Retina (tissue), 1 donor: ENCODE measurements at places on chromosomes 5 and 9.

- no peak for DNase-seq
These were observed 51.8 kb upstream of the ZBTB43 start for GRCh38 chr9:126752881-126753670.

- peak; percentile 70 for DNase-seq
These were observed 617.8 kb downstream of the PDE4D start for GRCh38 chr5:59275510-59276324.

- DNase-seq: no peak
These were observed 203.0 kb upstream of the TUT7 start for GRCh38 chr9:86557063-86557766.

DNA sequence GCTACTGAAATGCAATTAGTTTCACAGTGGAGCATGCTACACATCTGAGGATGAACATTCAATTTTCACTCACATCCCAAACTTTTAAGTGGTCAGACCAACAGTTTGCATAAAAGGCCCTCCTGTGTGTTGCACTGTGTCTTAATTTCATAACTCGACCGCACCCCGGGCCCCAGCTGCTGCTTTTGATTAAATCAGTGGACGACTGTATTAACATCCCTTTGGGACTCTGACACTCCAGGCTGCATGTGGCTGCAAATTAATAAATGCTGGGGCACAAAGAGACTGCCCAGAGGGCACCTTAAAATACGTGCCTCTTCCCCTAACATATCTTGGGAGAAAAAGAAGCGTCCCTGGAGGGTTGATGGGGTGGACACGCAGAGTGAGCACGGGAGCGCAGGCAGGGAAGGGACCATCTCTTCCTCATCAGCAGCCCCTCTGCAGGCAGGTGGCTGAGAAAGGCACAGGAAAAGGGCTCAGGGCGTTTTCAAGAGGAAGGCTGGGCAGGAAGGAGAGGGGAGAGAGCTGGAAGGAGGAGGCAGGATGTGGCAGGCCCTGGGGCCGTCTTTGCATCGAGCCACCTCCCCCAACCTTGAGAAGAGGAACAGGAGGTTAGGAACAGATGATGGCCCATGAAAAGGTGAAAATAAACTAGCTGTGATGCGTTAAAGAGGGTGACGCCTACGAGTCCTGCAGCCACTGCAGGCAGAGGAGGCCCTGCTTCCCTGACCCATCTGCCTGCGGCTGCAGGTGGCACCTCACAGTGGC lies 18.6 kb downstream of the MED10 start:
- DNase-seq: no peak

DNA sequence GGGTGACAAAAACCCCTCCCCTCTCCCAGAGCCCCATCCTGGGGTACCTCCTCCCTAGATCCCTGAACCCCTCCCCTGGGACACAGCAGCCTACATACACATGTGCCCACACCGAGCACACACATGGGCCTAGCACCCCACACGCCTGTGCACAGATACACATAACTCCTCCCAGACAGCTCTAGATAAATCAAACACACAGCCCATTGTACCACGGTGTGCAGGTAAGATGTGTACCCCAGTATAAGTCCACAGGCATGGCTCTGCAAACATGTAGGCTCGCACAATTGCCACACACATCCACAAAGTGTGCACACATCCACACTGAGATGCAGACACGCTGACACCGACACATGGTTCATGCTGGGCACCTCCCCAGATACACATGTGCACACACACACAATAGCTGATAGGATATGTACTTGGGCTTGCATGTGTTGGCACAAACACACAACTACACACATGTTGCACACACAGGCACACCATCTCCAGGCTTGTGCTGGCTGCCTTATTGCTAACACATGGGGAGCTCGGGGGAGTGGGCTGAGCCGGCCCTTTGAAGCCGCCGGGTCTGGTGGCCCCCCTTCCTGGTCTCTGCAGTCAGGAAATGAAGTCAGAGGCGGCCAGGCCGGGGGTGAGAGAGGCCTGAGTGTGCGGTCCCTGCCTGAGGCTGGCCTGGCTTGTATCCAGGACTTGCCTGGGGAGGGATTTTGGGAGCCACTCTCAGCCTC lies 30.2 kb downstream of the GOLGA2 start:
- peak; percentile 17 for DNase-seq

DNA sequence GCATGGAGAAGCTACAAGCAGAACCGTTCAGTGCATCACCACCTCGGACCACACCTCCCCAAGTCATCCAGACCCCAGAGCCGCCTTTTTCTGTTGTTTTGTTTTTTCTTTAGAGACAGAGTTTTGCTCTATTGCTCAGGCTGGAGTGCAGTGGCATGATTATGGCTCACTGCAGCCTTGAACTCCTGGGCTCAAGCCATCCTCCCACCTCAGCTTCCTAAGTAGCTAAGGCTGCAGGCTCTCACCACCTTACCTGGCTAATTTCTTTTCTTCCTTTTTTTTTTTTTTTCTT lies 13.5 kb upstream of the SFXN1 start:
- no peak for DNase-seq

DNA sequence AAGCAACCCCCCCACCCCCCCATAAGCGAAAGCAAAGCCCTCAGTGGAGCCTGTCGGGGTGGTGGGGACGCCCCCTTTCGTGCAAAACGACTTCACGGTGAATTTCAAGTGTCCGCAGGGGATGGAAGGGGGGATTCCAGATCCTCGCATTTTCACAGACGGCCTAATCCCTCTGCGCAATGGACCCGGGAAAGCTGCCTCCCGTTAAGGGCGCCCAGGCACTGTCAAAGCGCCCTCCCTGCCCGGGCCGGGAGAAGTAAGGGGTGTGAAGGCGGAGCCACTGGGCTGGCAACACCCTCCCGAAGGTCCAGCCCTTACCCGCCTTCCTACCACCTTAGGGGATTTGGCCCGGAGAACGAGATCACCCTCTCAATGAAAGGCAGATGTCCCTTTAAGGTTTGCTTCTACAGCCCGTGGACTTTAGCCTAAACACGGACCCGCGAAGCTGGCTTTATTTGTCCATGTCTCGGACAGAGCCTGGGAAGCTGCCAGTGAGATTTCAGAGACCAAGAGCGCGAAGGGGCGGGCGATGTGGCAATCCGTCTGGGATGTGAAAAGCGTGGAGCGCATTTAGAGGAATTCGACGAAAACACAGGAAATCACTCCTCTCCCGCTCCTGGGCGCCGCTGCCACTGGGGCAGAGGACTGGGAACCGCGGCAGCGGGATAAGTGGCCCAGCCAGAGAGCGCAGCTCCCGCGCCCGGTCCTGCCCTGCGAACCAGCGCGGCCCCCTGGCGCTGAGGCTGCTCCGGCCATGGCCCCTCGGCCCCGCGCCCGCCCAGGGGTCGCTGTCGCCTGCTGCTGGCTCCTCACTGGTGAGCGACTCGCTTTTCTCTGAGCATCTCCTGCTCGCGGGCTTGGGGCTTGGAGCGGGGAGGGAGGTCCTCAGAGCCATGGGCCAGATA lies at the start of the genes ITGA1 and PELO:
Gene ITGA1, plus strand, starts transcription at position 317 of the 905 bp plus-strand sequence. Its CDS starts 438 bp downstream, at position 755.
Gene PELO, plus strand, starts transcription at position 317 of the 905 bp plus-strand sequence. CDS start 12,479 bp downstream, outside the sequence.
- DNase-seq: peak; percentile 90

DNA sequence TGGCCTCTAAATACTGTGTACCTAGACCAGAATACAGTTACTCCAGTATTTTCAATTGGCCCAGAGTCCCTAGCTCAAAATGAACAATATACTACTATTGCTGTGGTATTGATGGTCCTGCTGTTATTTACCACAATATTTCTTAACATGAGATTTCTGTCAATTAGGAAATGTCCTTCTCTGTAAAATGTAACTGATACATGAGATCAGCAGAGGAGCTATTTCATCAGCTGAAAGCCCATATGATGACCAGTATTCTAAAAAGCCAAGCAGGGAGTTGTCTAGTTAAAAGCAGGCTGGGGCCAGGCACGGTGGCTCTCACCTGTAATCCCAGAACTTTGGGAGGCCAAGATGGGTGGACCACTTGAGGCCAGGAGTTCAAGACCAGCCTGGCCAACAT lies 187.7 kb upstream of the PTGER4 start:
- no peak for DNase-seq

DNA sequence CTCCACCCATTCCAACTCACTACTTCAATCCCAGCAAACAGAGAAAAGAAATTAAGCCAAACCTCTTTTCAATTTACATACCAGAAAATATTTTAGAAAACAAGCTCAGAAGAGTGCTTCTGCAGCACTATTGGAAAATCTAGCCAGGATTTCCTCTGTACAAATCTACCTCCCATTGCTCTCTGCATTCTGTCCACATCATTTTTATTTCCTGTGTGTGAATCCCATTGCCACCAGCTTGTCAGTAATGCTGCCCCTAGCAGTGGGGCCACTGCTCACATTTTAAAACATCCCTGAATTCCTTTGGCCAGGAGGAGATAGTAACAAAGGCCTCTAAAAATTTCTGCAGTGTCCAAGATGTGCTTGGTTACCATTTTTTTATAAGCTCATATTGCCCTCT lies 232.5 kb downstream of the ARRDC3 start:
- DNase-seq: no peak

DNA sequence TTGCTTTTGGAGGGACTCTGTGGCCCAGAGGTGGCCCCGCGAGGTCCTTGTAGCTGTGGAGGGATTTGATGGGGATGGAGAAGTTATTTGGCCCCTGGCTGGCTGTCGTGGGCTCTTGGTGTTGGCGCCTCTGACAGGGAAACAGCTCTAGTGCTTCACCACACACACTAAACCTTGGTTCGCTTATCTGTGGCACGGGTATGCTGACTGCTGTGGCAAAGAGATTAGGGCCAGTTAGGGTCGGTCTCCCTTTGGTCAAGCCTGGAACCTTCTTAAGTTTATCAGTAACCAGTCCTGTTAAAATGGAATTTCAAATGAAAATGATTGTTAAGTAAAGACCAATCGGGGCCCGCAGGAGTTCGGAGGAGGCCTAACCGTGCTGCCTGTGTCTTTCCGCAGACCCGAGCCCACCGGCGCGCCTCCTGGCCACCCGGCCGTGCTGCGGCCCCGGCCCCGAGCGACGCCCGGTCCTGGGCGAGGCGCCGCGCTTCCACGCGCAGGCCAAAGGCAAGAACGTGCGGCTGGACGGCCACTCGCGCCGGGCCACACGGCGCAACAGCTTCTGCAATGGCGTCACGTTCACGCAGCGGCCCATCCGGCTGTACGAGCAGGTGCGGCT lies 28.4 kb downstream of the NEURL1B start:
- no peak for DNase-seq

GRCh38 chr5:142824391-142824790 lies 54.2 kb downstream of the ARHGAP26 start:
- DNase-seq: no peak

- no peak for DNase-seq
These were observed 140.5 kb downstream of the SLIT3 start for GRCh38 chr5:169160405-169160901.

DNA sequence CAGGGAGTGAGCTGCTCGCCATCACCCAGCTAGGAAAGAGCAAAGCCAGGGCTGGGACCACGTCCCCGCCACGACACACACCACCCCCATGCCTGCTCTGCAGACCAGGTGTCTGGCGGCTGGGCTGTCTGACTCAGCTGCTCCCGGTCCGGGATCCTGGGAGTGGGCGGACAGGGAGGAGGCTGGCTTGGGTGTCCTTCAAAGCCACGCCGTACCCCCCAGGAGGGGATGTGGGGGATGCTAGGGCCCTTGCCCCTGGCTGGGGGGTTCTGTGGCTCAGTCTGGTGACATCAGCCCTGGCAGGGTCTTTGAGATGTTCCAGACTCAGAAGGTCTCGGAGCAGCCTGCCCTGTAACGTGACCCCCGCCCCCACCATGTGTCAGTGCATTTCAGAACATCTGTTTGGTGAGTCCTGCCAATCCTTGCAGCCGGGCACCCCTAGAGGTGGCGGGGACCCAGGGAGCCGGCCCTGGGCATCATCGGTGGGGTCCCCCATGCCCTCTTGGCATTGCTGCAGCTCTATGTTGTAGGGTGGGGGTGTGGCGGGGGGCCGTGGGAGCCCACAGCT lies 62.3 kb downstream of the HMCN2 start:
- no peak for DNase-seq

GRCh38 chr5:14447958-14448911 lies 133.4 kb upstream of the OTULINL start:
- peak; percentile 63 for DNase-seq

DNA sequence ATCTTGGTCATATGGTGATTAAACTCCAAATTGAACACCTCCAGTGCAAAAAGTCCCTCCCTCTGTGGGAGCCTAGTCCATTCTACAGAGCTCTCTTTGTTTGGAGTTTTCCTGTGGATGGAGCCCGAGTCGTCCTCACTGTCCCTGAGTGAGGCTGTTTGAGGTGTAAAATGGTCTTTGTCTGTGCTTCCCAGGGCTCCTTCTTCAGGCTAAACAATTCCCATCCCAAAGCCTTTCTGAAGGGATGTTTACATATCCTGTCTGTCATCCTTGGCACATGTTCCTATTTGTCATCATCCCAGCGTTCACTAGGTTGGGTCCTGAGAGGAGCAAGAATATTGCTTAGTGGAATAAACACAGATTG lies 68.9 kb downstream of the COL27A1 start:
- DNase-seq: no peak
